ENCODE measurements at places on chromosomes 2 and 18.

GRCh38 chr18:34789768-34790344, 79.8 kb downstream of the DTNA start:
- H3K4me3 ChIP-seq = no peak overlapping the region
- H3K27ac ChIP-seq = no peak overlapping the region
- no peaks in the 10 kb centered on the region for H3K4me1 ChIP-seq
- no peak for DNase-seq

- no peak overlapping the region for H3K27ac ChIP-seq
- no peaks in the 10 kb centered on the region for H3K27me3 ChIP-seq
- H3K4me1 ChIP-seq = no peaks in the 10 kb centered on the region
- H3K36me3 ChIP-seq = no peaks in the 10 kb centered on the region
These were observed 65.0 kb upstream of the MMADHC start for GRCh38 chr2:149652526-149652925.

DNA sequence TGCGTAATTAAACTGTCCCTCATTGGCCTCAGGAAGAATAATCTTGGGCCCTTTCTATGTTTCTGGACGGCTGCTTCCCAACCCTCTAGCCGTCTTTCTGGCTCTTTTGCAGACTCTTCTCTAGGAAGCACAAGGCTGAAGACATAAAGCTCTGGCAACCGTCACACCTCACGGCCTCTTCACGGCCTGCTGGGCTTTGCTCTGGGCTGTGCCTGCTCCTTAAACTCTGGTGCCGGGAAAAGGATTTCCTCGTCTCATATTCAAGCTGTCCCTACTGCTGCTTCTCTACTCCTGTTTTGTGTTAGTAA, 36.0 kb upstream of the WIPF1 start:
- H3K27me3 ChIP-seq = no peaks in the 10 kb centered on the region
- H3K36me3 ChIP-seq = peaks cover 31% of the 10 kb centered on the region
- peaks cover 83% of the 10 kb centered on the region for H3K4me1 ChIP-seq
- DNase-seq = peak; percentile 74
- peak overlapping the region; percentile 70 for H3K4me3 ChIP-seq
- H3K27ac ChIP-seq = peak overlapping the region; percentile 94

- no peak overlapping the region for H3K27ac ChIP-seq
- no peak overlapping the region for H3K4me3 ChIP-seq
- H3K36me3 ChIP-seq = no peaks in the 10 kb centered on the region
- no peaks in the 10 kb centered on the region for H3K4me1 ChIP-seq
- no peaks in the 10 kb centered on the region for H3K27me3 ChIP-seq
These were observed 21.3 kb downstream of the ITGA6 start for GRCh38 chr2:172448544-172449267.

GRCh38 chr2:238761868-238762267, 86.0 kb upstream of the TWIST2 start:
- no peaks in the 10 kb centered on the region for H3K4me1 ChIP-seq
- H3K27me3 ChIP-seq = no peaks in the 10 kb centered on the region
- no peak overlapping the region for H3K27ac ChIP-seq
- peak; percentile 32 for DNase-seq

GRCh38 chr2:156319811-156320485, 12.6 kb downstream of the NR4A2 start:
- no peaks in the 10 kb centered on the region for H3K27me3 ChIP-seq
- H3K4me3 ChIP-seq = no peak overlapping the region
- H3K4me1 ChIP-seq = no peaks in the 10 kb centered on the region
- DNase-seq = no peak
- H3K27ac ChIP-seq = no peak overlapping the region
- no peaks in the 10 kb centered on the region for H3K36me3 ChIP-seq

- H3K4me3 ChIP-seq = no peak overlapping the region
- no peaks in the 10 kb centered on the region for H3K36me3 ChIP-seq
- H3K27ac ChIP-seq = no peak overlapping the region
These were observed 99.9 kb upstream of the NABP1 start for GRCh38 chr2:191578031-191578430.

- H3K27ac ChIP-seq = no peak overlapping the region
- no peak for DNase-seq
- H3K36me3 ChIP-seq = no peaks in the 10 kb centered on the region
These were observed 249.3 kb upstream of the MEIS1 start for GRCh38 chr2:66185497-66186054.

- DNase-seq = no peak
- no peaks in the 10 kb centered on the region for H3K4me1 ChIP-seq
- H3K27me3 ChIP-seq = no peaks in the 10 kb centered on the region
- H3K4me3 ChIP-seq = no peak overlapping the region
- no peak overlapping the region for H3K27ac ChIP-seq
These were observed 24.7 kb downstream of the STEAP3 start for GRCh38 chr2:119248311-119248710.

DNA sequence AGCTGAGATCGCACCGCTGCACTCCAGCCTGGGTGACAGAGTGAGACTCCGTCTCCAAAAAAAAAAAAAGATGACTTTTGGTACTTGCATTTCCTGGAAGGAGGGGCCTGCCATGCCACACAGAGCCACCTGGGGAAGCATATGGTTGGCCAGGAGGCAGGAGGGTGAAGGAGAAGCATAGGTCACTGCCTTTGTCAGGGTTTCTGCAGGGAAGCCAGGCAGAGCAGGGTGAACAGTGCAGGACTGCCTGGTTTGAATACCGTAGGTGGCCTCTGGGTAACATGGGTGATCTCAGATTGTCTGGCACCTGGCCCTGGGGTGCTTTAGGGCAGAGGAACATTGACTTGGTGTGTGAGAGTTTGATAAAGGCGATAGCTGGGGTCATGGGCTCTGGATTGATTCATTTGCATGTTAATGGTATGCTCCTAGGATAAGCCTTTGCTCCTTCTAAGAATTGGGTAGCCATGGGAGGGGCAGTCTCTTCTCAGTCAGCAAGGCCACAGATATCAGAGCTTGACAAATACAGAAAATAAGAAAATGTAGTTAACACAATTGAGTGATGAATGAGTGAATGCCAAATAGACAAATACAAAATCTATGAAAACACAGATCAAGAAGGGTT, 124.0 kb upstream of the SEC11C start:
- no peaks in the 10 kb centered on the region for H3K36me3 ChIP-seq
- no peaks in the 10 kb centered on the region for H3K27me3 ChIP-seq
- no peak for DNase-seq
- H3K4me1 ChIP-seq = no peaks in the 10 kb centered on the region
- no peak overlapping the region for H3K27ac ChIP-seq

DNA sequence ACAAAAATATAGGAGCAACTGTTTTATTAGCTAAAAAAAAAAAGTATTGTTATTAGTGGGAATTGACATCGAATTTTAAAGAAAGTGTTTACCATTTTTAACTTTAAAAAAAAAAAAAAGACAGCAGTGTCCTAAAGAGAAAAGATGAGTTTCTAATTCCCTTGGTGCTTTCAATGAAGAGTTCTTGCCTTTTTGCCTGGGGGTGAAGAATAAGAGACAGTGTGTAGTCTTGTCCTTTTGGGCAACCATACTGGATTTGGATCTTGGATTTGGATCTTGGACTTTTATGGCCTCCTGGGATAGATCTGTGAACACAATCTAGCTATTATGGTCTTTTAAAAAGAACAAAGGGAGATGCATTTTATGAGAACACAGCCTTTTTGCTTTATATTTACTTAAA, 60.2 kb upstream of the GLS start:
- H3K36me3 ChIP-seq = no peaks in the 10 kb centered on the region
- no peaks in the 10 kb centered on the region for H3K4me1 ChIP-seq
- no peaks in the 10 kb centered on the region for H3K27me3 ChIP-seq
- H3K4me3 ChIP-seq = no peak overlapping the region

- H3K4me3 ChIP-seq = no peak overlapping the region
- H3K36me3 ChIP-seq = no peaks in the 10 kb centered on the region
- no peak overlapping the region for H3K27ac ChIP-seq
- DNase-seq = no peak
- H3K4me1 ChIP-seq = no peaks in the 10 kb centered on the region
- no peaks in the 10 kb centered on the region for H3K27me3 ChIP-seq
These were observed 207.2 kb downstream of the NAPG start for GRCh38 chr18:10732990-10733389.

- no peaks in the 10 kb centered on the region for H3K4me1 ChIP-seq
These were observed 87.2 kb downstream of the COBLL1 start for GRCh38 chr2:164754157-164755093.

GRCh38 chr2:135494917-135495316, 36.1 kb downstream of the ZRANB3 start:
- H3K4me3 ChIP-seq = no peak overlapping the region
- no peaks in the 10 kb centered on the region for H3K27me3 ChIP-seq
- no peak for DNase-seq
- H3K36me3 ChIP-seq = peaks cover 9% of the 10 kb centered on the region

DNA sequence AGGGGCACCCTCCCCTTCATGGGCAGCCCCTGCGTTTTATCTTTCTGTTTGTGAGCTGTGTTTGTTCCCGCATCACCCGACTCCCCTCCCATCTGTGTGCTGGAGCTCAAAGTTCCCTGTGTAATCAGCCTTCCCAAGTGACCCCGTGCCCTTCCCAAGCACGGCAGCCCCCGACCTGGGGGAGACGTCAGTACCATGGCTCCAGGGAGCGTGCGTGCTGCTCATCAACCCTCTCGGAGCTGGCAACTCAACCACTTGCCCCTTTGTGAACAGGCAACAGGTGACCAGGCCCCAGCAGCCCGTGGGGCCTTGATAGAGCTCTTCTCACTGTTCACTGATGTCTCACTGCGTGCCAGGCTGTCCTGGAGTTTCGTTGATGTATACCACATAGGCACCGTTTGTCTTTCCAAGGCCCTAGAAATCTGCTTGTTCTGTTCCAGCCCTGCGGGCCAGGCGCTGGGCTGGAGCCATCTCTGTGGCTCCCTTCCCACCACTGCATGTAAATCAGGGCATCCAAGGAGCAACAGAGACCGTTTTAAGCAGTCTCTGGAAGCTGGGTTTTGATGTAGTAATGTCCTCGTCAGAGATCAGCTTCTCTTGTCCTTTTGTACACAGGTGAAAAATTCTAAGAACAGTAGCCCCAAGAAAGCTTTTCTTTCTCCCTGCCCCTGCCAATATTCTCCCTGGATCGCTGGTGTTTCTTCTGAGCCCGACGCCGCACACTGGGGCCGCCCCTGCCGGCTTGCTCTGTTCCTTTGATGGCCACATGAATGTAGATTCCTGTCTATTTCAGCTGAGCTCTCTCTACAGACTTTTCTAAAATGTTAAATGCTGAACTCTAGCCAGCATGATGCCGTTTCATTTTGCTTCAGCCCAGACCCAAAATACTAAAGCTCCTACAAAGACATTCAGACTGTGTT, 107.0 kb upstream of the PTPRM start:
- no peaks in the 10 kb centered on the region for H3K4me1 ChIP-seq
- no peaks in the 10 kb centered on the region for H3K27me3 ChIP-seq
- no peak overlapping the region for H3K27ac ChIP-seq
- no peak overlapping the region for H3K4me3 ChIP-seq
- no peaks in the 10 kb centered on the region for H3K36me3 ChIP-seq

GRCh38 chr2:31089645-31090044, 48.6 kb downstream of the GALNT14 start:
- H3K4me3 ChIP-seq = no peak overlapping the region
- no peaks in the 10 kb centered on the region for H3K27me3 ChIP-seq
- DNase-seq = peak; percentile 55
- H3K36me3 ChIP-seq = no peaks in the 10 kb centered on the region
- no peaks in the 10 kb centered on the region for H3K4me1 ChIP-seq

- no peak overlapping the region for H3K4me3 ChIP-seq
- no peak for DNase-seq
- H3K27me3 ChIP-seq = no peaks in the 10 kb centered on the region
- H3K27ac ChIP-seq = no peak overlapping the region
These were observed 95.8 kb upstream of the CAVIN2 start for GRCh38 chr2:191942739-191943103.

GRCh38 chr2:100641125-100641435, 78.3 kb downstream of the PDCL3 start:
- no peak for DNase-seq
- no peaks in the 10 kb centered on the region for H3K36me3 ChIP-seq
- no peak overlapping the region for H3K4me3 ChIP-seq
- H3K27ac ChIP-seq = no peak overlapping the region
- no peaks in the 10 kb centered on the region for H3K27me3 ChIP-seq

GRCh38 chr2:54364409-54364808, 91.7 kb upstream of the SPTBN1 start:
- H3K4me1 ChIP-seq = no peaks in the 10 kb centered on the region
- H3K4me3 ChIP-seq = no peak overlapping the region
- H3K27me3 ChIP-seq = no peaks in the 10 kb centered on the region
- DNase-seq = no peak
- no peak overlapping the region for H3K27ac ChIP-seq
